ENCODE measurements at places on chromosomes 2 and 18.
A peak's percentile ranks its signal among the peaks of the same experiment; 100 is the strongest.

DNA sequence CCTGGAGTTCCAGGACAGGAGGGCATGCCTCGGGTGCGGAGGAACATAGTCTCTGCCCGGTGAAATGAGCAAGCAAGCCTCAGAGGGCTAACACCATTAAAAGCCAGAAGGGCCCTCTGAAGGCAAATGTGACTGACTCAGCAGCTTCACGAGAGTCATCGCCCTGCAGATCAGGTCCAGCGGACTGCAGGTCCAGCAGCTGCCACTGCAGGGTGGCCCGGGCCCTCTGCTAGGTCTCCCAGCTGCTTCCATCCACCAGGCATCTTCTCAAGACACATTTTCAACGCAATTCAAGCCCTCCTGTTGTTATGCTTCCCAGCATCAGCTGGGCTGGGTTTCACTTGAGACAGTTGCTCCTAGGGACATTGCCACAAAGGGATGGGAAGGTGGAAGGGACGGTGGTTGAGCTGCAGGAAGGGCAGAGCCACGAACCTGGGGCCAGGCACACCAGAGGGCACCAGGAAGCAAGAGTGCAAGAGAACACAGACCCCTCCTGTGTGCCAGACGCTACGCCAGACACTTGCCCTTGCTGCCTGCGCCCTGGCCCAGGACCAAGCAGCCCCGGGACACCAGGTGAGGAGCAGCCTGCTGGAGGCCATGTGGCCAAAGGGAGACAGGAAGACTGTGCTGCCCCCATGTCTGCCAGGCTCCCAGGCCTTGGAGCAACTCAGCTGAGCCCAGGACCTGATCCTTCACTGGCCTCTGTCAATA, 173.0 kb downstream of the HDAC4 start:
- no peak for DNase-seq

- no peak for DNase-seq
Observed at GRCh38 chr2:120301284-120301683, 44.7 kb upstream of the INHBB start.

DNA sequence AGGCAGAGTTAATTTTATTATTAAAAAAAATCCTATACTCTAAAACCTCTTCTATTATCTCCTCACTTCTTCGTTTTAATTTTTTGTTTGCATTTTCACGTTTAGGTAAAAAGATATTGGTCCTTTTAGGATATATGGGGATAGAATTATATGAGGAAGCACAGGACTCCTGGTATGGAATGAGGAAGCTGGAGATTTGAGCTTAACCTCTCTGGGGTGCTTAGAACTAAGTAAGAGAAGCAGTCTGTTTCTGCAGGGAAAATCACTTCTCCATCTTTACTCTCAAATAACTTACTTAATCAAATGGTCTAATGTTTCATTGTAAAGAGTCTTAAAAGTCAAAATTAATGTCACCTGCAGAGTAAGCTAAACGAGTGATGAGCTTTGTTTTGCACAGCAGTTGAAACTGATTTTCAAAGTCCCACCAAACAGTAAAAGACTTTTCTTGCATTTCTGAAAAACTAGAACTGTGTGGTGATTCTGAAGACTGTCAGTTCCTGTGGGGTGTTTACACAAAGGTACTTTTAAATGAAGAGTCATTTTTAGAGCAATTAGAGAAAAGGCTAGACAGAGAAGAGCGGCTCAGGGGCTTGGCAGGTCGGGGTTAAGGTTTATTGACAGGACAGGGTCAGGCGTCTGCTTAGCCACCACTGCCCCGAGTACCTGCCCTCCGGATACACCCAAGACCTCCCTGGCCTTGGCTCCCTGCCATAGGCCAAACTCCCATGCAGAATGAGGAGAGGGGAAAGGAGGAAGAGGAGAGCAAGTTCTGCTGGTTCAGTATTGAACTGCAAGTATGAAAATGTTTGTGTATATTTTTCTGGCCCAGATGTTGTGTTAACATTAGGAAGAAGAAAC, 21.6 kb downstream of the METAP1D start:
- DNase-seq, result no peak

DNA sequence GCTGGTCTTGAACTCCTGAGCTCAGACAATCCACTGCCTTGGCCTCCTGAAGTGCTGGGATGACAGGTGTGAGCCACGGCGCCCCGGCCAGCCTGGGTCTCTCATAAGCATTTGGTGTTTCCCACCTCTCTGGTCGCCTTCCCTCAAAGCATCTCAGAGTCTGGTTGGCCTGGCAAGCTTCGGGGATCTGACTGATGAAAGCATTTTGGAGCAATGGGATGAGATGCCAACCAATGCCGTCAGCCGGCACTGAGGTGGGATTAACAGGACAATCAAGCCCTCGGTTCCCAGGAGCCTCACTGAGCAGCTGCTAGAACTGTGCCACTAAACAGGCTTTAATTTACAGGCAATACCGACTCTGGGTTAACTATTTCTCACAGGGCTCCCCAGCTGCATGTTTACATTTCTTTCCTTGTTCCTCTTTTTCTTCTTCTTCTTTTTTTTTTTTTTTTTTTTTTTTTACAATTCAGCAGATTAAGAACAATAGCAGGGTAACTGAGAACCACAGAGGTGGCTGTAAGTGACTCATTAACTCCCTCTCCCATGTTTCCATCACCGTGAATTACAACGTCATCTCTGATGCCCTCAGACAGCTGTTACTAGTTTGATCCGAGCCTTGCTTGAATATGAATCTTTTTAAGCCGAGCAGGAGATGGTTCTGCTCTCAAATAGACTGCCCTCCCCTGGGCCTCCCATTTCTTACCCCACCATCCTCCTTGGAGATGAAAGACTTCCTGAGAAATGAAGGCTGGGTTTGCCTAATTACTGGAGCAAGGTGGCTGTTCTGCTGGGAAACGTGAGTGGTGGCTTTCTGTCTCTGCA, 37.9 kb downstream of the ODC1 start:
- no peak for DNase-seq

- no peak for DNase-seq
Observed at GRCh38 chr2:8855010-8855409, 17.6 kb upstream of the KIDINS220 start.

- peak; percentile 65 for DNase-seq
Observed at GRCh38 chr2:65366595-65367125, 65.7 kb downstream of the SPRED2 start.

GRCh38 chr2:74374509-74375205, 5.5 kb downstream of the DCTN1 start:
- no peak for DNase-seq

GRCh38 chr2:155867564-155867963, 465.0 kb downstream of the NR4A2 start:
- no peak for DNase-seq

GRCh38 chr2:54052825-54053718, 62.3 kb upstream of the ACYP2 start:
- DNase-seq, result no peak

GRCh38 chr2:41079011-41079410, 627.1 kb upstream of the SLC8A1 start:
- no peak for DNase-seq

DNA sequence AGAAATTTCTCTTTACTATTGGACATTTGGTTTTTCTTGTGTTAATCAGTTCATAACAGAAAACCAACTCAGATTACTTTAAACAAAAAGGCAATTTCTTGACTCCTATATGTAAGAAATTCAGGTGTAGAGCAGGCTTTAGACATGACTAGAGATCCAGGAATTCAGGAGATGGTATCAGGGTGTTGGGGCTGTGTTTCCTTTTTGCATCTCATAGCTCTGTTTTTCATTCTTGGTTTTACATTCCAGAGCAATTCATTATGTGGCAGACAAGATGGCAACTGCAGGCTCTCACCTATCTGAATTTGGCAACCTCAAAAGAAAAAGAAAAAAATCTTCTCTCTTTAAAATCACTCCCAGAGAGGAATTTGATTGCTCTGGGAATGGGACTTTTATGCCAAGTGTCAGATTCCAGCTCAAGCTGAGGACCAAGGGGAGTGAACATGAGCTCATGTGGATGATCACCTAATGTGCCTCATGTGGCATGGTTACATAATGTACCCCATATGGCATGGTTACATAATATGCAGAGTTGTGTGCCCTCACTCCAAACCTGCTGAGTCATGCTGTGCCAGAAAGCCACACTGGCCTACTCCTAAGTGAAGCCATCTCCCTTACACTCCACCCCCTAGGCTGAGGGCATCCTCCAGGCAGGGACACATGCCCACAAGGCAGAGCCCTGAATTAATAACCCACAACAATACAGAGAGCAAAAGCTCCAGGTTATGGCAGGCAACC, 282.7 kb downstream of the MBD2 start:
- no peak for DNase-seq

DNA sequence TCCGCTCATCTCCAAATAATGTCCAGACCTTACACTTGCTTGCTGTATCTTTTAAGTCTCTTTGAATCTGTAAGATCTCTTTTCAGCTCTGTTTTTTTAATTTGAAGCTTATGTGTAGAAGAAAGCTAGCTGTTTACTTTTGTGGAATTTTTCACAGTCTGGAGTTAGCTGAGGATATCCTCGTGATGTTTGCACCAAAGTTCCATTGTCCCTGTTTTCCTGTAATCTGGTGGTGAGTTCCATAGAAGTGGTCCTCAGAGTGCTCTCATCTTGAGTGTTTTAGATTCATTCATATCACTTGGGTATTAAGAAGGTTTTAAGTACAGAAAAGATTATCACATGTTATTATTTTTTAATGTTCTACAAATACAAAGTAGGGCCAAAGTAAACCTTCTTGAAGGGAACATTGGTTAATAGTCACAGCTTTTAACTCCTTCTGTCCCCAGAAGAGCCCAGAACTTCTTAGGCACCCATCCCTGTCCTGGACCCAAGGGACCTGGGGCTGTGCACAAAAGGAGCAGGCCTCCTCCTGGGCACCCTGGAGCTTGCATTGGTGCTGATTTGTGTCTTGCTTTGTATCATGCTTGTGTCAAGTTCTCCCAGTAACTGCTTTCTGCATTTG, 15.0 kb downstream of the MLPH start:
- DNase-seq, result no peak

- no peak for DNase-seq
Observed at GRCh38 chr2:189824694-189825396, 40.6 kb downstream of the PMS1 start.

DNA sequence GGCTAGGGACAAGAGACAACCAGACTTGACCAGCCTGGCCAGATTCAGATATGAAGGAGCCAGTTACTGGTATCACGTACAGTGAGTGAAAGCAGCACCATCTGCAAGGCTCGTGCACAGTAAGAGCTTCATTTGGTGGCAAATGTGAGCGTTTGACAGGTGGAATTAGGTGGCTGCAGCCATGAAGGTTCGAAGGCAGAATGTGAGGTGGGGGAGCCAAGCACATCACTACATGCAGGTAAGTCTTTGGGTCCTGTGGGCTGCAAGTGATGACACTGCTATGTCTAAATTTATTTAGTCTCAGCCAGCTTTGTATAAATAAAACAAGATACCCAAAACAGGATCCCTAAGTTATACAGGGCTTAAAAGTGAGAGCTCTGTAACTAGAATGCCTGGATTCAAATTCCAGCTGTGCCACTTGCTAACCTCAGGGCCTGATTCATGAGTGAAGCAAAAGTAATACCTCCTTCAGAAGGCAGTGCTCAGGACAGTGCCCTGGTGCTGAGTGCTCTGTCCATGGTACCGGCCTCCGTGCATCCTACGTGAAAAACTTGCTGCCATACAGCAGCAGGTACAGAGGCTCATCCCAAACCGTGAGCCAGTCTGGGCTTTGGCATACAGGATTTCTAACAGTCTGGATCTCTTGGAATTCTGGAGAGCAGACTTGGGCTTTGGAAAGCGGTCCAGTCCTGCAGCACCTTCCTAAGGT, 18.6 kb downstream of the DDX18 start:
- peak; percentile 37 for DNase-seq

All from activated CD8-positive, alpha-beta T cell treated with anti-CD3 and anti-CD28 coated beads for 36 hours (primary cell).